ENCODE measurements at places on chromosomes 2 and 18.

- no peak for DNase-seq
These were observed 23.4 kb downstream of the CHCHD5 start for GRCh38 chr2:112607680-112608438.

GRCh38 chr2:37375741-37376288, 31.4 kb downstream of the QPCT start:
- no peak for DNase-seq

DNA sequence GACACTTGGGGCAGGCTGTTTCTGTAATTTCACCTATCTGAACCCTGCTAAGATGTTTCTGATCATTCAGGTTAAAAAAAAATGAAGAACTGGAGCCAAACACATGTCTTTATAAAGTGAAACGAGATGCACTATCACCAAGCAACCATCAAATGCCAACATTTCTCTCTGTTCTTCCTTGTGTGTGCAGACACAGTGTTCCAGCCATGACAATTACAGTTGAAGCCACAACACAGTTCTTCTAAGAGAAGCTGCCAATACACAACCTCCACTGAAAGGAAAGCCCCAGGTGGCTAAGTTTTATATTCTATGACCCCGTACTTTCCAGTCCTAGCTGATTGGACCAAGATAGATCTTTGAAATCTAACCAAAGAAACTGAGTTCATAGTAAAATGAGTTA, 181.8 kb downstream of the RAD51AP2 start:
- no peak for DNase-seq

DNA sequence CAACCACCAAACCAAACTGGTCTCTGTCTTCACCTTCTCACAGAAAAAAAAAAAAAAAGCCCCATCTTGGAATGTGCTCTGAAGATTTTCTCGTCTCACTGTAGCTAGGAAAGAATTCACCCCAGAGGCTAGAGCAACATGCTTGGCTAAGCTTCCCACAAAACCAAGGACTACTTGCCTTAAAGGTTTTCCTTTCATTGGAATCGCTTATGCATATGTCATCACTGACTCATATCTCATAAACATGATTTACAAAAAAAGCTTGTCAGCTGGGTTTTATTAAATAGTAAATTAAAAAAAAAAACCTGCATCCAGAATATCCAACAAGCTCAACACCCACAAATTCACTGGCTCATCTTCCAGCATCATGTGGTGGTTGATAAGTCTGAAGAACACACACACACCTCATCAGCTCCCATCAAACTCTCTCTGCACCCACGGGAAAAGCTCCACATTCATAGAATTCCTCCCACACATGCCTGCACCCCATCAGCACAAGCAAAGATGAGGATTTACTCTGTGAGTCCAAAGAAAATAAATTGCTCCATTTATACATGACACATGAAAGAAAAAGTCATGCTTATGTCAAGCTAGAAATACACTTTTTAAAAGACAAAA, 182.0 kb upstream of the TRIB2 start:
- no peak for DNase-seq

DNA sequence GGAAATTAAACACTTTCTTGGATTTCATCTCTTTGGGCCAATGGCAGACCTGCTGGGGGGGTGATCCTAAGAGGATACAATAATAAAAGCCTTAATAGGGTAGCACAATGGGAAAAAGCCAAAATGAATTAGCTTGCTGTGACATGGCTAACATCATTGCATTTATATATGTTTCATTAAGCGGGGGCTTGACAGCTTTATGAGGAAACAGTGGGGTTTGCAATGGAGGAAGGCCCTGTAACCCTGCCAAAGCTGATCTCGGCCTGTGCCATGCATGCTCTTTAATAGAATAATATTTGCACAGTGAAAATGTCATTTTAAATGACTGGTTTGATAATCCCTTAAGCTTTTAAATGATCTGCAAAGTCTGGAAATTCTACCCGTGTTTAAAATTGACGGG, 291.5 kb downstream of the SLC4A3 start:
- no peak for DNase-seq

DNA sequence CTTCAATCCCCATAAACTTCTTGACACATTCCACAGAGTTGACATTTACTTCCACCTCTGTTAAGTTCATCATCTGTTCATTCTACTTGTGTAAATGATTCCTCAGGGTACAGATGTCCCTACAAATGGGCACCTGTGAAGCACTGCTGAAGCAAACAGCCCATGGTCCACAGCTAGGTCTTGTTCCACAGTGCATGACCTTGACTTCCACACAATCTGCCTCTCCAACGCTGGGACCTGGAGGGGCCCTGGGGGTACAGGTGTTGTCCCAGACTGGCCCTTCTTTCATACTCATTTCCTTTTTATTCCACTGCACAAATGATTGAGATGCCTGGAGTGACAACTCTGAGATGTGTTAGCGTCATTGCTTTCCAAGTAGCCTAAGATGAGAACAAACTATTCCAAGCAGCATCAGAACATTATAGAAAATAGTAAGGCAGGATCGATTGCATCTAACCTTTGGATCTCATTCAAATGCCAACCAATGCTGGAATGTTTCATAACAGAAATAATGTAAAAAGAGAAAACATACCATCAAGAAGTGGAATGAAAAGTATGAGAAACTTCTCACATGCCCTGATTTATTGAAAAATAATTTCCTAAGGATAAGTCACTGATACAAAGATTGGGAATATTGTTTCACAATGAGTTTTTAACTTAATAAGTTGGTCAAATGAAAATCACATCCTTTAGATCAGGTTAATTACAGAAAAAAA, 31.2 kb downstream of the PIEZO2 start:
- no peak for DNase-seq

DNA sequence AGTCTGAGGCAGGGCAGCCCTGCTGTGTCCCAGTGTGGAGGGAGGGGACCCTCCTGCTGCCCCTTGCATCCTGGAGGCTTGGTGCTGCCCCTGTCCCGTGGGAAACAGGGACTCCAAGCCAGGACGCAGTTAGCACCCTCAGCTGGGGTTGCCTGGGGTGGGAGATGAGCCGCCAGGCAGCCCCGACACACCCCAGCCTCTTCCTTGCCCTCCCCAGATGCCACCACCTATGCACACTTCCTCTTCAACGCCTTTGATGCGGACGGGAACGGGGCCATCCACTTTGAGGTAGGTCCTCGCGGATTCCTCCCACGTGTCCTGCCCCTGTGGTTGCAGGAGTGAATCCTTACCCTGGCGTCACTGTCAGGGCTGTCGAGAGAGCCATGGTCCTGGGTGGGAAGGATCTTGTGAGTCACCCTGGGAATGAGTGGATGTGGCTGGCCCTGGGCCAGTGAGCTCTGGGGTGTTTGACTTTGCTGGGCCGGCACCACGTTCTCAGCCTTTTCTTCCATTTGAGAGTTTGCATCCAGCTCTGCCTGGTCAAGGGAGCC, 27.5 kb upstream of the FAHD2A start:
- DNase-seq: no peak

- DNase-seq: peak; percentile 22
These were observed 64.7 kb upstream of the KLF7 start for GRCh38 chr2:207230261-207231105.

GRCh38 chr18:53224128-53224778, 884.3 kb downstream of the DCC start:
- no peak for DNase-seq

- DNase-seq: no peak
These were observed 11.6 kb downstream of the TRAPPC8 start for GRCh38 chr18:31931163-31931885.

DNA sequence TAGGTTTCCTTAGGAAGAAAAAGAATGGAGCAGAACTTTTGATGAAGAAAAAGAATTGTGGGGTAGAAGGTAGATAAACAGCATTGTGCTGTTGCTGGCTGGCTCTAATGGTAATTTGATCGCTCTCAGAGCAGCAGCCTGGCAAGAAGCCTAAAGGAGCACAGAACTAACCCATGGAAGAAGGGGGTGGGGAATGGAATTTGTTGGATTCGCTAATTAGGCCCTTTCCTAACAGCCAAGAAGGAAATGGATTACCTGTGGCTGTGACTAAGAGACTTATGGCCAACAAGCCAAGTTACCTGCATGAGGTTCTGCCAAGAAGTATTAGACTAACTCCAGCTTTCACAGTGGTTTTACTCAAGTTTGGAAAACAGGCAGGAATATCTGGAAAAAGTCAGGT, 210.6 kb downstream of the IKZF2 start:
- peak; percentile 24 for DNase-seq

DNA sequence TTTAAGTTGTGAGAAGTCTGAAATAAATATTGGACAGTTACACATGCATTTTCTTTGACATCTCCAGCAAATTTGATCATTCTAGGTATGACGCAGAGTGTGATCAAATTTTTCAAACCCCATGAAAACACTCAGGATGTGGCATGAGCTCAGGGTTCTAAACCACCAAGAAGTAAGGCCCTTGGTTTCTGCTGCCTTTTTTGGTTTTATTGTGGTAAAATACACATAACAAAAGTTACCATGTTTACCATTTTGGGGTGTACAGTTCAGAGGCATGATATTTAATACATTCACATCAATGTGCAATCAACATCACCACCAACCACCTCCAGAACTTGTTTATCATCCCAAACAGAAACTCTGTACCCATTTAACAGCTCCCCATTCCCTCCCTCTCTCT, 64.3 kb upstream of the TTN start:
- no peak for DNase-seq

DNA sequence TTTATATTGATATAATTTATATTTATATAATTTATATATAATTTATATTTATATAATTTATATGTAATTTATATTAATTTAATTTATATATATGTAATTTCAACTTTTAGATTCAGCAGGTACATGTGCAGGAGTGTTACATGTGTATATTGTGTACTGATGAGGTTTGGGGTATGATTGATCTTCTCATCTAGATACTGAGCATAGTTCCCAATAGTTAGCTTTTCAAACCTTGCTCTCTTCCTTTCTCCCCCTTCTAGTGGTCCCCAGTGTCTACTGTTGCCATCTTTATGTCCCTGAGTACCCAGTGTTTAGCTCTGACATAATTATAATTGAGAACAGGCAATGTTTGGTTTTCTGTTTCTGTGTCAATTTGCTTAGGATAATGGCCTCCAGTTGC, 1335.3 kb upstream of the CDH2 start:
- no peak for DNase-seq

DNA sequence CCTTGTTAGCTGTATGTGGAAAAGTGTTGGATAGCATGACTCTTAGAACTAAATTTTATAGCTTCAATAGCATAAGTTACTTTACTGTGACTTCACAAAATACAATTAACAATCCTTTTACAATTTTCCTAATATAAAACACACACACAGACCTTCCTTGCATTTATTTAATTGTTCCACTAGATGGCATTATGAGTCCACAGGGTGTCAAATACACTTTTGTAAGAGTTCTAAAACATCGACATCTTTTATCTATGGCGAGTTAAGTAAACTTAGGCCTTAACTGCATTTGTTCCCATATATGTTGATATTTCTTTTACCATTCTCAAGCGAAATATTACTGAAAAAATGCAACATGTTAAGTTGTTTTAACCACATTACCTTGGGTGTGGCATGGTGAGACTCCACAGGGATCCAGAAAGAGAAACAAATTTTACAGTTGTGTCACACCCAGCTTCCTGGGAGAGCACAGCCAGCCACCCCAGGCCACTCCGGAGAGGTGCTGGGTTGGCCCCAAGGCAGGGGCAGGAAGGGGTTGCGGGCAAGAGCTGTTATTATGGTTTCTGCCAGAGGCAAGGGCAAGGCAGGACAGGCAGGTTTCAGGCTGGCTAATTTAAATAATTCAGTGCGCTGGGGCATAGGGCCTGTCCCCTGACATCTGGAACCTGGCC, 312.4 kb upstream of the MC4R start:
- DNase-seq: no peak

- no peak for DNase-seq
These were observed 101.2 kb upstream of the GALNT13 start for GRCh38 chr2:153770359-153770991.

GRCh38 chr2:145253492-145253891, 733.6 kb upstream of the ZEB2 start:
- DNase-seq: no peak

GRCh38 chr18:35444636-35445035, 53.1 kb downstream of the INO80C start:
- no peak for DNase-seq

GRCh38 chr2:234714711-234715110, 217.8 kb upstream of the ARL4C start:
- DNase-seq: no peak

- peak; percentile 89 for DNase-seq
These were observed 157.8 kb upstream of the SLC1A4 start for GRCh38 chr2:64831134-64831976.
